Colonic mucosa (tissue), 4 donors: ENCODE measurements at places on chromosomes 5 and 9.
A peak's percentile ranks its signal among the peaks of the same experiment; 100 is the strongest.

GRCh38 chr5:175107028-175107588, 336.9 kb downstream of the DRD1 start:
- DNase-seq = no peak

GRCh38 chr5:143614831-143615230, 197.1 kb upstream of the HMHB1 start:
- no peak for DNase-seq

DNA sequence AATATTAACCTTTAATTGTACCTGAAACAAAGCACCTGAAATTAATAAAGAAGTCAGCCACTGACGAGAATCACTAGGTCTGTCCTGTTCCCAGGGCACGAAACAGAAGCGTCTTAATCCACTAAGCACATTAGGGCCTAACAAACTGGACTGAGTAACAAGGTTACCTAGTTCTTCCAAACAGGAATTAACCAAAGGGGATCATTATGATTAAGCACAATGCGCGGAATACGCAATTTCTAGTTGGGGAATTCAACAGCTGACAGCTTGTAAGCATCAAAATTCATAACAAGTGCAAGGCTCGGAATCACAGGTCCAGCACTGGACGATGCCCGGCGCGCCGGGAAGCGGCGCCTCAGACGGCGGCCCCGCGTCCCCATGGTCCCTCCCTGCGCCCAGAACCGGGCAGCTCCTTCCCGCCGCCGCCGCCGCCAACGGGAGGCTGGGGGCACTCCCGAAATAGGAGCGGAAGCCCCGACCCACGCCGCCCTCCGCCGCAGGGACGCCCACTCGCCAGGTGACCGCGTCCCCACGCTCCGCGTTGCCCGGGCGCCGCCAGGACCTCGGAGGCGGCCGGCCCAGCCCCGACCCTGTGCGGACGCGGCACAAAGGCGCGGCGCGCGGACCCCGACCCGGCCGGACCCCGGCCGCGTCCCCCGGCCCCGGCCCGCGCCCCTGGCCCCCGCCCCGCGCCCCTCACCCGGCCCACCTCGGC, 898 bp downstream of the CAMSAP1 start:
- DNase-seq = peak; percentile 33

DNA sequence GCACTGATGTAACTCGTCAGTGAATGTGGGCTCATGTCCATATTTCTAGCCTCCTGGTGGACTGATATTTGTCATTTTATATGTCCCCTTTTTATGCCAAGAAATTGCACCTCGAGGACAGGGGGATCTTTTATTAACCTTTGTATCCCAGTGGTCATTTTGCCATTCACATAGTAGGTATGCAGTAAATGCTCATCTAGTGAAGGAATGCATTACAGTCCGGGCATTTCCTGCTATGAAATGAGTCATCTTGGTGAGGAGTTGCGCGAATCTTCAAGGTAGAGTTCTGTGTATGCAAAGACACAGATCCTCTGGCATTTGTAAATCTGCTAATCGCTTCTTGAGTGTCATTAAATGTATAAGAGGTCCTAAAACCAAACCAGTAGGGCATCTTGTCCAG, 755.5 kb upstream of the ADAMTS16 start:
- no peak for DNase-seq

GRCh38 chr9:133703591-133704399, 34.4 kb downstream of the SARDH start:
- DNase-seq = no peak

DNA sequence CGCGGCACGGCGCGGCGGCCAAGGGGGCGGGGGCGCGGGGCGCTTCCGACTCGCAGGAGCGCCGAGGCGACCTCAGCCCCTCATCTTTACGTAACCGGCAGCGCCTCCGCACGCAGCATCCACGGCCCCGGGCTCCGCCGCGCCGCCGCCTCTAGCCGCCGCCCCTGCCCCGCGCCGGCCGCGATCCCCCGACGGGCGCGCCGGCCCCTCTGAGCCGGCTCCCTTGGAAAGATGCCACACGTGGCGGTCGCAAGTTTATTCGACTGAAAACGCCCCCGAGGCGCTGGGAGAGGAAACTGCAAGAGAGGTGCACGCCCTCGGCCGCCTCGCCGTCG, 1.0 kb downstream of the KLF9 start:
- DNase-seq = no peak

GRCh38 chr5:130715541-130715940, 449.5 kb downstream of the HINT1 start:
- no peak for DNase-seq

DNA sequence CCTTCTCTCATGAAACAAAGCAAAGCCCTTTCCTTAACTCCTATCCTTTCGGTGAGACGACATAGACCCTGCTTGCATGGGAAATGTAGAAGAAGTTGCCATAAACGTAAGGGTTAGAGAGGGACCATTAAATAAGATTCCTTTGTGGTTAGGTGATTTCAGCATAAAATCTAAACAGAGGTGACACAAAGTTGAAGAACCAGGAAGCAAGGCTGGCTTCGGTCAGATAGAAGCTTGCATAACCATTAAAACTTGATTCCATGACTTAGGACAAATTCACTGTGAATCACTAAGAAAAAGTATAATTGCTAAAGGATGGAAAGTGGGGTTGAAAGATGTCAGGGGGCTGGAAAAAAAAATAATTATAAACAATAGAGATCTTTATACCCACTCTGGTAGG, 30.9 kb upstream of the ABLIM3 start:
- DNase-seq = no peak

DNA sequence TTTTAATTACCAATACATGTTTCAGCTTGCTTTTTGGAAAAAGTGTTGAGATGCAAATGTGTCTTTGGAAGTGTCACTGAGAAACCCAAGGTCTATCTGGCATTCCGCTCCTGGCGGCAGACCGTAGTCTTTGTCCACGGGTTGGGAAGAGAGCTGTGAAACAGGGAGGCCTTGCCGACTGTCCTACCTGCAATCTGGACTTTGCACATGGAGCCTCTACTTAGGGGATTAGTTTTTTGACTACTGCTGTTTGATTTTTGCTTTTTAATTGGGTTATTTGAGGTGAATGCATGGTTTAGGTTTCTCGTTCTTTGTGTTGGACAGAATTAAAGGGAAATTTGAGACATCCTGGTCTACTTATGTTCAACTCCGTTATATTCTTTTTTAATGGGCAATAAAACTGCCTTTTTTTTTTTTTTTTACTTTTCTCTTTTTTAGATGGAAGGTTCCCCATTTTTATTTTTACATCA, 25.7 kb downstream of the TRIO start:
- DNase-seq = no peak

DNA sequence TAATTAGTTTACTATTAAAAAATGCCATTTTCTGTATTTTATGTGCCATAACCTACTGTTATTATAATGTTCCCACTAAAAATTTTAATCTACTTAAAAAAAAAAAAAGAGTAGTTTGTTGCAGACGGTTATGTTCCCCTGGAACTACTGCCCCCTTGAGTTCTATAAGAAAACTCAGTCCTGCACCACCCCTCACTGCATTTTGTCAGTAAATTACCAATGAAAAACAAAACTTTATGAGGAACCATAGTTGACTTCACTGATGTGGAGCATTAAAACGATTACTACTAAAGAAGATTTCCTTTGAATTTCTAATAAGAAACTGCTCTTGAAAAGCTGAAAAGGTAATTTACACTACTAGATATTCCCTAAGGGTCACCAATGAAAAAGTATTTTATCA, 288.7 kb downstream of the FBXL17 start:
- DNase-seq = no peak

DNA sequence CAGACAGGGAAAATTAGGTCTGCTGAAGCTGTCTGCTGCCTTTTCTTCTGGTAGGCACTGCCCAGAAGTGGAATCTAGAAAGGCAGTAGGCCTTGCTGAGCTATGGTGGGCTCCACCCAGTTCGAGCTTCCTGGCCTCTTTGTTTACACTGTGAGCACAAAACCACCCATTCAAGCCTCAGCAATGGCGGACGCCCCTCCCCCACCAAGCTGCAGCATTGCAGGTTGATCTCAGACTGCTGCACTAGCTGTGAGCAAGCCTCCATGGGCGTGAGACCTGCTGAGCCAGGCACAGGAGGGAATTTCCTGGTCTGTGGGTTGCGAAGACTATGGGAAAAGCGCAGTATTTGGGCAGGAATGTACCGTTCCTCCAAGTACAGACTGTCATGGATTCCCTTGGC, 18.5 kb downstream of the AGTPBP1 start:
- peak; percentile 32 for DNase-seq

GRCh38 chr9:72276429-72276828, 88.6 kb downstream of the ZFAND5 start:
- no peak for DNase-seq

DNA sequence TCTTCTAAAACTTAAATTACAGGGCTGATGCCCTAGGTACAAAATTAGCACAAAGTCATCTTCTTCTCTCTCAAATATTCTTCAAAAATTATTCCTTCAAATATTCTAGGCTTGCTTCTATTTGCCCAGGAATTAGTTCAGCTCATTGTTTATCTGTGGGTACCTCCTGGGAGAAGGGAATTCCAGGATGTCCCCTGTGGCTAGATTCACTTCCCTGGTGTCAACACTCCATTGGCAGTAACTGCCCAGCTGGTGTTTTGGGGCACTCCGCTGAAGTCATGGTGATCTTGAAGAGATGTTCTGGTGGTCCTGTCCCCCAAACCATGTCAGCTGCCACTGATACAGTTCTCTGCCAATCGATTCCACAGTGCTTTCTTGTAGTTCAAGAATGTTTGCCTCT, 26.2 kb upstream of the TGFBR1 start:
- no peak for DNase-seq

DNA sequence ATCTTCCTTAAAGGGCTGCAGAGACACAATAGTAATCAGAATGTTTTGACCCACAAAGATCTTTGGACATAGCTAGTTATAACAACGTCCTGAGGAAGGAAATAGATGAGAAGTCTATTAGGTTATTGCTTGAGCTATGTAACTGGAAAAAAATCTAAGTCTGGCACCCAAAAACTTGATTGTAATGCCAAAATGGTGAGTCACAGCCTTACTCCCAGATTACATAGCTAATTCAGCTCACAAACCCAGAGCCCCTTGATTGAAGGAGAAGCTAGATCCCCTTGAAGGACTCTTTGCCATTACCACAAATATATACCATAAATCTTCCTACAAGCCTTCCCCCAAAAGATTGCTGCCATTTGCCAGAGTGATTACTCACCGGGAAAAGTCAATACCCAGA, 341.8 kb upstream of the KIF2A start:
- no peak for DNase-seq

GRCh38 chr5:43638546-43638945, 35.6 kb downstream of the NNT start:
- DNase-seq = no peak

DNA sequence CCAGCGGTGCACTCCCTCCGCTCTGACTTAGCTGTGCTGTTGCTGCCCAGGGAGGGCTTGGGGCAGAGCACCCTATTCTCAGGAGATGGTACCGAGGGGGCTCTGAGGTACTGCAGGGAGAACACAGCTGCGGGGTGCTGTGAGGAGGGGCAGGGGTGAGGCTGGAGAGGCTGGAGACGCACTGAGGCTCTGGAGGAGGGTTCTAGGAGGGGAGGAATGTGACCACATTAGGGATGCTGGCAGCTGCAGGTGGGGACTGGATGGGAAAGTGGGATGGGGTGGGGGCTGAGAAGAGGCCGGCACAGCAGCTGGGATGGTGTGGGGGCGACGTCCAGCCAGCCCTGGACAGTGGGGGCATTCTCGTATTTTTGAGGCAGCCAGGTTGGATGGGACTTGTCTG, 20.9 kb downstream of the NCS1 start:
- DNase-seq = no peak

- DNase-seq = no peak
These were observed 1.1 kb downstream of the NDOR1 start for GRCh38 chr9:137206602-137207001.

- no peak for DNase-seq
These were observed 81.4 kb downstream of the ANKH start for GRCh38 chr5:14790220-14790619.

GRCh38 chr9:37243588-37244345, 123.4 kb downstream of the ZCCHC7 start:
- DNase-seq = no peak

DNA sequence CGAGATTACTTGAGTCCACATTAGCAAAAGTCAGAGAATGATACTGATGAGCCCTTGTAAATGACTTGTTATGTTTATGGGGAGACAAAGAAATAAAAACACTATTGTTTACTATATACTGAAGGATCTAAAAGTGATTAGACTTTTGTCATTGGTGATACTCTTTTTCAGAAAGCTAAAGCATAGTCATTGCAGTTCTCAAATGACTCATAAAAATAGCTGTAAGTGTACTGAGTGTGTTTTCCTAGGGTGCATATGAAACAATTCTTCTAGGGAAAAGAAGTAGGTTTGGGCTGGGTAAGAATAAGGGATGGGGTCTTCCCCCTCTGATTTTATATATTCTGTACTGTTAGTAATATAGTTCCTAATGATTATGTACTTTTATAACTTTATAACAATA, 32.6 kb downstream of the WDR36 start:
- no peak for DNase-seq

DNA sequence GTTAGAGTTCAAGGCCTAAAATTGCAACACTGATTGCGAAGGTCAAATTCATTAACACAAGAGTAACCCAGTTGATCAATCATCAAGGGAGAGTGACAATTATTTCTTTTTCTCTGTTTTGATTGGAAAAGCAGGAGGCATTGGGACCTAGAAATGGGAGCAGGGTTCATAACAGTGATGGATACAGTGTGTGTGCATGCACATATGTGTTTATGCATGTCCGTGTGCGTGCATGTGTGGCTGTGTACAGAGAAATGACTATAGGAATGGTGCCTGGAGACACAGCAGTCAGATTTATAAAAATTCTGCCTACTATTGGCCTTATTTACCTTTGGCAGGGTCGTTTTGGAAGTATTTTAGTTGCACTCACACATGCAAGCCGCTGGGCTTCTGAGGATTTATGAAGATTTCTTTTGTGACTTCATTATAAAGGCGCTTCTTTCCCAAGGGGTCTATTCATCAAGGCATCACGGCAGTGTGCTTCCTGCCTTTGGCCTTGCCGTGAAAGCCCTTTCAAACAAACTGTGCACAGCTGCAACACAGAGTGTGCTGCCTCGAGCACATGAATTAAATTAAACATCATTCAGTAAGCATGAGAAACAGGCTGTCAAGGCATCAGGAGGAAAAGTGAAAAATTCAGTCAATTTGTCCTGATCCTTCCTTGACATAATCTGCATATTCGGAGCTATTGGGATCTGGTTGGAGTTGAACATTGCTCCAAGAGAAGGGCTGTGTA, 122.8 kb upstream of the PUM3 start:
- no peak for DNase-seq

GRCh38 chr9:126945682-126946081, 31.1 kb downstream of the RALGPS1 start:
- DNase-seq = no peak

DNA sequence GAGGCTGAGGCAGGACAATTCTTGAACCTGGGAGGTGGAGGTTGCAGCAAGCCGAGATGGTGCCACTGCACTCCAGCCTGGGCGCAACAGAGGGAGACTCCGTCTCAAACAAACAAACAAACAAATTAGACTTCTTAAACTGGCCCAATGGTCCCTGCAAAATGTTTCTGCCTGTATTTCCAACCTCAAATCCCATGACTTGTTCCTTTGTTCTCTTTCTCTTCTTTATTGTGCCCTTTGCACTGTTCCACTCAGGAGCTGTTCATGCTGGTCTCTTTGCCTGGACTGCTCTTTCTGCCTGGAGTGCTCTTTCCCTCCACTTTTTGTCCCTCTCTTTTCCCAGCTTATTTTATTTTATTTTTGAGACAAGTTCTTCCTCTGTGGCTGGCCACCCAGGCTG, 4.1 kb downstream of the RABEPK start:
- DNase-seq = no peak

GRCh38 chr5:72021651-72022357, 85.5 kb upstream of the MAP1B start:
- no peak for DNase-seq
